ENCODE measurements at places on chromosomes 2 and 18. TPM values are rescaled to one million over a fixed set of nuclear protein-coding genes. Genes with fewer than 3 reads are reported as not detected.

AQP4 gene
- not detected for polyA plus RNA-seq

GRCh38 chr2:195561116-195561921 lies 95.7 kb upstream of the SLC39A10 start:
- no peaks in the 10 kb centered on the region for H3K36me3 ChIP-seq
- H3K4me3 ChIP-seq = no peak overlapping the region
- no peaks in the 10 kb centered on the region for H3K27me3 ChIP-seq
- H3K27ac ChIP-seq = peak overlapping the region; percentile 51
- H3K4me1 ChIP-seq = no peaks in the 10 kb centered on the region
- DNase-seq = no peak

MDH1B gene
- 1.7 TPM for polyA plus RNA-seq

MYO3B gene
- polyA plus RNA-seq = not detected

- DNase-seq = no peak
- H3K27me3 ChIP-seq = no peaks in the 10 kb centered on the region
- H3K4me1 ChIP-seq = peaks cover 6% of the 10 kb centered on the region
- H3K36me3 ChIP-seq = no peaks in the 10 kb centered on the region
- H3K4me3 ChIP-seq = no peak overlapping the region
These were observed 319.5 kb upstream of the CXCR4 start for GRCh38 chr2:136437461-136437860.

GRCh38 chr18:22627506-22627905 lies 209.8 kb upstream of the CTAGE1 start:
- H3K4me1 ChIP-seq = no peaks in the 10 kb centered on the region
- H3K27ac ChIP-seq = no peak overlapping the region
- no peak for DNase-seq
- no peak overlapping the region for H3K4me3 ChIP-seq
- no peaks in the 10 kb centered on the region for H3K36me3 ChIP-seq
